ENCODE measurements at places on chromosomes 4 and X.
A peak's percentile ranks its signal among the peaks of the same experiment; 100 is the strongest.

GRCh38 chr4:158915683-158916241 lies 146.9 kb downstream of the FNIP2 start:
- no peak for DNase-seq

- no peak for DNase-seq
Measured at GRCh38 chr4:150136481-150136880, 58.2 kb downstream of the DCLK2 start.

DNA sequence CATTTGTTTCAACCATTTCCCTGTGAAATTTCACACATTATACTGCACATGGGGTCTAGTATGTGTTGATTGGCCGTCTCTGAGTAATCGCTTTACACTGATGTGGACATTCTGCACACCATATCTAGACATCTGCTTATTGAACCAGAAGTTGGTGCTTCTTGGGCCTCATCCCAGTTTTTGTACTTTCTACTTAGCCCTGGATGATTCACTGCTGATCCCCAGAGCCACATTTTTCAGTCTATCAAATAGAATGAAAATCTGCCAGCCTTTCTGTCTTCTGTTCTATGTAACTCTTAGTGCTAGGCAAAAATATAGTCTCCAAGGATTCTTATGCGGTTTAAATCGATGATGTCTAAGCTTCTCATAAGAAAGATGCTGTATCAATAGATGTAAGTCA lies 40.5 kb upstream of the RELL1 start:
- no peak for DNase-seq

- DNase-seq: no peak
Measured at GRCh38 chrX:136271300-136271699, 20.1 kb upstream of the MAP7D3 start.

DNA sequence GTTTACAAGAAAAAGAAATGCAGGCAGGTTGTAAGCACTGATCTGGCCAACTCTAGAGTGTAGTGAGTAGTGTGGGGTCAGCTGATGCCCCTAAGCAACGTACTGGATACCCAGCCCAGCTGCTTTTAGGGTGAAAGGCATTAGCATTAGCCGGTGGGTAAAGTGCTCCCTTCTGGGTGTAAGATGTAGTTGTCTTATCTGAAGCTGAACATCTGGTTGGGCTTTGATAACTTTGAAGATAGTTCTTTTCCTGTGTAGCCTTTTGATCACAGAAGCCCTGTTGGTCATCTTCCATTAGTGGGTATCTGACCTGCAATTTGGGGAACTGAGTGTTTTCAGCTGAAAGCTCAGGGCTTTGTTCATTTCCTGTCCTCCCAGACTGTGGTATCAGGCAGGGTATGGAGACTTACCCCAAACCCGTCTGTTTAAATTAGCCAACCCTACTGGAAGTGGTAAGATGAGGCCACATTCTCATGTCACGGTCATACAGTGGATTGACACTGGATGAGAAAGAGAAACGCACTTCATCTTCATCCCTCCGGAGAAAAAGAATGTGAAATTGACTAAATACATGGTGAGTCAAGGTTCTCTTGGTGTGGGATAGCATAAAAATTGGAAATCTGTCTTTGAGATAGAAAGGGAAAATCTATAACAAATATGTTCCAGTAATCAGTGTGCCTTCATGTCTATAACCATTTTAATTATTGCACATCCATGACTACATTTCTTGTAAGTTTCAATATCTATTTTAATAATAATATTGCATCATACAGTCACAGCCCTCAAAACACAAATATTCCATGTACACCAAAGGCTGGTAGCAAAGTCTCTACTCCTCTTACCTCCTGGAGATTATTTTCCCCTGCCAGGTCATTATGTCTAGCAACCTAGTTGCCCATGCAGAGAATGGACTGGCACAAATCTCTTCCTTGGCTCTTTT lies 8.7 kb downstream of the RHOH start:
- DNase-seq: peak; percentile 63

GRCh38 chr4:2817701-2818350 lies 24.9 kb downstream of the SH3BP2 start:
- DNase-seq: no peak

DNA sequence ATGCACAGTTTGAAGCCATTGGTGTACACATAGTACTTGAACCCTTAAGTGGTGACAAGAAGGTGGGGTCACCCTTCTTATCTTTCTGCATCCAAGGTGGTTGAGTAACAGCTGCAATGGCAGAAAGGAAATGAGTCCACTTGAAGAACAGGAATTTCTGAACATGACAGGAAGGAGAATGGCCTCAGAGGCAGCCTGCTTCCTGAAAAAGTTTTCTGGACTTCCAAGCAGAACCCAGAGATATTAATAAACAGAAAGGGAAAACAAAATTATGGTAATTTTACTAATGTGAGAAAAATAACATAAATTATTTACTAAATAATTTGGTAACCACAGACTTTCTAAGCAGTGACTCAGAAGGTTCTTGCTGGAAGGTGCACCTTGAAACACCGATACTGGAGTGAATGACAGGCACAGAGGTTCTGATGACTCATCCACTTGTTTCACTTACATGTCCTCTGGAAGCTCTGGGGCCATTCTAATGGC lies 119.9 kb upstream of the HS3ST1 start:
- DNase-seq: no peak

GRCh38 chrX:74656079-74656745 lies 41.8 kb upstream of the RLIM start:
- no peak for DNase-seq

DNA sequence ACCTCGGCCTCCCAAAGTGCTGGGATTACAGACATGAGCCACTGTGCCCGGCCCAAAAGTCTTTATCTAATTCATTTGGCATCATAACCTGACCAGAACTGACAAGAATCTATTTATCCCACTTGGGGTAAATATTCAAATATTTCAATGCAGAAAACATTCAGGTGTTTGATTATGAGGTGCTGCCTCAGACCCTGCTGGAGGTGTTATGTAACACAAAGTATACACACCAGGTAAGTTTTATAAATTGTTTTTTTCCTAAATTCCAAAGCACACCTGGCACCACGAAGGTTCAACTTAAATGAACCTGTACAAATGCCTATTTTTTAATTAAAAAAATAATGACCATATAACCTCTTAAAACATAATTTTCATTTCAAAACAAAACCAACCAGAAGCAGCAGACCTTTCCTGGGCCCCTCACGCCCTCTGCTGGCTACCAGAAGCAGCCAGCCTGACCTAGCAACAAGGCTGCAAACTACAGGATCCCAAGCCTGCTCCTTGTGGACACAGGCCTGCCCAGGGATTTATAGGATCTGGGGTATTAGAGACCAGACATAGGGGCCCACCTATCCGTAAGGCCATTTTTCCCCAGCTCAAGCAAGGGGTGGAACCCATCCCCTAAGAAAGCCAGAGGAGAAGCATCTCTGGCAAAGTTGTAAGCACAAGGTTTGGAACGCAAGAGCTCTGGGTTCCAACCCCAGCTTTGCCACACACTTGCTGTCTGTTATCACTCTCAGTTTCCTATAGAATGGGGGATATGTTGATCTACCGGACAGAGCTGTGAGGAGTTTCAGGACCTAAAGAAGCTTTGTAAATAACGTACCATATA lies 11.7 kb downstream of the OTUD5 start:
- peak; percentile 63 for DNase-seq

- no peak for DNase-seq
Measured at GRCh38 chr4:138555584-138555983, 313.4 kb upstream of the SLC7A11 start.

- no peak for DNase-seq
Measured at GRCh38 chrX:39337451-39337850, 536.2 kb downstream of the MID1IP1 start.

DNA sequence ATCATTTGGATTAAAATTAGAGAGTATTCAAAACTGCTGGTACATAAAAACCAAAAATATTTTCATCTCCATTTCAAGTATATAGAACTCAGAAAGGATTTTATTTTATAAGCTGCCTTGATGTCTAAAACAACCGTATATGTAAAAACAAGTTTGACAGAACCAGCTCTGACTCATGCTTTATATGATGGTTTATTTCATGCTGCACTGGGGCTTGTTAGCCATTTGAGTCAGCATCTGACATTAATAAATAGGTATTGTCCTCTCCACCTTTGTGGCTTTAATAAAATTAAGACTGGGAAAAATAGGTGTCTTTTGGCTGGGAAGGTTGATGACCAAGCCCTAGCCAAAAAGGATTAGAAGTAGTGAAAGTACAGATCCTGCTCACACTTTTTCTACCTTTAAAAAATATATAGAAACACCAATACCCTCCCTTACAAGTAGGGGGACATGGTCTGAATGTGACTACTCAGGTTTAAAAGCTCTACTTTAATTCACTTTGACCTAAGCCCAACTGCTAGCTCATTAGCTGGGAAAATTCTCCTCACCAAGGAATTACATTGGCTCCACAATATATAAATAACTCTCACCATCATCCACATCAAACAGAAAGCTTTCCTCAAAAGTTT lies 228.1 kb downstream of the ADAMTS3 start:
- DNase-seq: no peak

GRCh38 chr4:102564399-102565059 lies 63.4 kb downstream of the NFKB1 start:
- no peak for DNase-seq

DNA sequence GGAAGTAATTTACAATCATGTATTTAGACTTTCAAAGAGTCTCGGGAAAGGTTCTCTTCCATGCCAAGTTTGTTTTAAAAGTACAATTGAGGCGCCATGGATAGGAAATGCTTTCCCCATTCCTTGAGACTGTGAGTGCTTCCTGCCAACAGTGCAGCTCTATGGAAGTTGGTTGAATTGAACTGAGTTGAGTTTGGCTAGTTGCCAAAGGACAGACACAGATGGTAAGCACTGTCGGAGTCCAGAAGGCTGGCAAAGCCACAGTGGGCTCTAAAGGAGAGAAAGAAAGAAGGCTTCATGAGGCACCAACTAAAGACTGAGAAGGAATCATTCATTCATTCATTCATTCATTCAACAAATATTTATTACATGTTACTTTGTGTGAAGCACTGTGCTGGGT lies 4.3 kb upstream of the KCNE5 start:
- no peak for DNase-seq

GRCh38 chrX:21905313-21905712 lies 35.2 kb upstream of the SMS start:
- no peak for DNase-seq

DNA sequence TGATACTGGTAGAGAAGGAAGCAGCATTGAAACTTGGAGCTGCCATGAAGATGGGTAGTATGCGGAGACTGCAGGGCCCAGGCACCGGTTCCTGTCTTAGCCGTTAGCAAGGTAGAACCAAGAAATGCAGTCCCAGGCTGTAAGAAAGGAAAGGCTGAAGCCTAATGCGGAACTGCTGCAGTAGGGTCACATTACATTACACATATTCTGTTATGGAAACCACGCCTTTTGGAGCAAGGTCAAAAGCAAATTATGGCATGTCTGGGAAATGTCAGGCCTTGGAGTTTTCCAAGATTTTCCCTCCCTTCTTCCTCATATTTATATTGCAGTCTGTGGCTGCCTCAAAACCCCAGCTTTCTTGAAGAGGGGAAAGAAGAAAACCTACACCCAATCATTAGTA lies 204.8 kb upstream of the RASGEF1B start:
- DNase-seq: no peak

- DNase-seq: no peak
Measured at GRCh38 chr4:2485956-2486355, 17.1 kb downstream of the RNF4 start.

DNA sequence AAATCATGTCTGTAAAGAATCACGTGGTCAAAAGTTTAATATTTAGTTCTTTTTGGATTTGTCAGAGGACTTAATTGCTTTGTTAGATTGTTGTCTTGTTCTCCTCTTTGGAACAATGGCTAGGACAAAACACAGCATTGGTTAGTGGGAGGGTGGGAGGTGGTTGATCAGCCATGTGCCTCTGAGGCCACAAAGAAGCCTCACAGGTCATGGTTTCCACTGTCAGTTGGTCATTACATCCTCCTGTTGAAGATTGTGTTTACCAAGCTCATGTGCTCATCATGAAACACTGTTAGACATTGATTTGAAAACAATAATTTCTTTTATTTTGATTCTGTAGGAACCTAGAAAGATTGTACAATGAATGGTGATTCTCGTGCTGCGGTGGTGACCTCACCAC lies 31.9 kb downstream of the ADD1 start:
- no peak for DNase-seq

GRCh38 chrX:111387470-111388070 lies 24.4 kb downstream of the DCX start:
- no peak for DNase-seq

GRCh38 chr4:102500696-102501446 lies at the start of gene NFKB1:
Gene NFKB1, plus strand, starts transcription at chr4:102501359. Its CDS starts 24,160 bp downstream, at chr4:102525519.
- peak; percentile 82 for DNase-seq

GRCh38 chr4:33714971-33715370 lies 2529.3 kb downstream of the ARAP2 start:
- no peak for DNase-seq

GRCh38 chr4:3098346-3098745 lies 23.9 kb downstream of the HTT start:
- DNase-seq: no peak

GRCh38 chr4:38529189-38530115 lies 134.5 kb upstream of the KLF3 start:
- DNase-seq: peak; percentile 55

GRCh38 chrX:74426615-74427014 lies 5.3 kb downstream of the SLC16A2 start:
- no peak for DNase-seq

- no peak for DNase-seq
Measured at GRCh38 chrX:128739539-128739938, 687.3 kb upstream of the ACTRT1 start.

- DNase-seq: no peak
Measured at GRCh38 chr4:122882857-122883735, 39.3 kb downstream of the NUDT6 start.

GRCh38 chr4:142781114-142781513 lies 65.0 kb downstream of the INPP4B start:
- no peak for DNase-seq

- no peak for DNase-seq
Measured at GRCh38 chr4:115851918-115852766, 738.7 kb upstream of the NDST4 start.

DNA sequence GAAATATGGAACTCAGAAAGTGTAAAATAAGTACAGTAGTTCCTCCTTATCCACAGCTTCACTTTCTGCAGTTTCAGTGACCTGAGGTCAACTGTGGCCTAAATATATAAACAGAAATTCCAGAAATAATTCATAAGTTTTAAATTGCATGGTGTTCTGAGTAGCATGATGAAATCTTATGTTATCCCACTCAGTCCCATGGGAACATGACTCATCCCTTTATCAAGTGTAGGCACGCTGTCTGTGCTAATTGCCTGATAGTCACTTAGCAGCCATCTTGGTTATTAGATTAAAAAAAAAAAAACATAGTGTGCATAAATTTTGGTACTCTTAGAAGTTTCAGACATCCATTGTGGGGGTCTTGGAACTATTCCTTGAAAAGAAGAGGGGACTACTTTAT lies 983.4 kb upstream of the ADGRL3 start:
- no peak for DNase-seq

DNA sequence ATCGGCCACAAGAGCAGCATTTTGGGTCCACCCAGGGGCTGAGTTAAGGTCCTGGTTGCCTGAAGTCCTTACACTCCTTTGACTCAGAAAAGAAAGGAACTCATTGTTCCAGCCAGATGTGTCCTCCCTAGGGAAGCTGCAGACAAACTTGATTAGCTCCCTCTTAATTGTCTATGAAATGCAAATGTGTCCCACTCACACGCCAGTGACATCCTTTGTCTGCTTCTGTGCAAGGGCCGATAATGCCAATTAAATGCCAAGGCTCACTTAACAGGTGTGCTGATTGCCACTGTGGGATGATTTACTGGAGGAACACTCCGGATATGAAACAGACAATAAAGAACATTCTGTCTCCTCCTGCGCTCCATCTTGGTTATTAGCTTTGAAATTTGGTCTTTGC lies 332.9 kb upstream of the CPEB2 start:
- DNase-seq: no peak

GRCh38 chrX:136779346-136779781 lies 1.4 kb downstream of the ARHGEF6 start:
- DNase-seq: no peak

Measured in activated T-cell treated with anti-CD3 and anti-CD28 coated beads, Interleukin-2, amount 50 U/mL, for 48 hours (primary cell).